ENCODE measurements at places on chromosomes 6 and 20.

- DNase-seq = no peak
Observed at GRCh38 chr20:61733891-61734732, 331.6 kb downstream of the TAF4 start.

GRCh38 chr6:73548458-73549446 lies 27.9 kb upstream of the EEF1A1 start:
- DNase-seq = no peak

GRCh38 chr6:17280552-17281090 lies 540 bp upstream of the RBM24 start:
- DNase-seq = no peak

- peak; percentile 18 for DNase-seq
Observed at GRCh38 chr6:40894962-40895799, 143.8 kb downstream of the UNC5CL start.

- no peak for DNase-seq
Observed at GRCh38 chr6:125078602-125079321, 74.8 kb upstream of the TPD52L1 start.

DNA sequence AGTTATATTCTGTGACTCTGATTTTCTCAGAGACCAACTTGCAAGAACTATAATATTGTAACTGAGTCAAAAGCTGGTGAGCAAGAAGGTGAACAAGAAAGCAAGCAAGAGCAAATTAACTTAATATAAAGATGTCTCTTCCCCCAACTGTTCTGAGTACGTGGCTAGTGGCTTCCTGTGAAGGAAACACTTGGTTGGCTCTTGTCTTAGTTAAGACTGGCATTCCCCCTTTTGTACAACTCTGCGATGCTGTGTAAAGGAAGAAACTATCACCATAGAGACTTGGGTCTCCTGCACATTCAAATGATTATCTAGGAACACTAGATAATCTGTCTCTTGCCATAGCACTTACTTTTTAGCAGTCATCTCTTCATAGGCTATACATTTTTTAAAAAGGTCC lies 47.3 kb upstream of the TNFAIP3 start:
- DNase-seq = no peak

GRCh38 chr6:165751486-165751885 lies 88.4 kb upstream of the PDE10A start:
- no peak for DNase-seq

GRCh38 chr6:106145741-106146227 lies 59.6 kb downstream of the PRDM1 start:
- DNase-seq = no peak

GRCh38 chr20:37406010-37406998 lies 60.4 kb downstream of the SRC start:
- DNase-seq = no peak

DNA sequence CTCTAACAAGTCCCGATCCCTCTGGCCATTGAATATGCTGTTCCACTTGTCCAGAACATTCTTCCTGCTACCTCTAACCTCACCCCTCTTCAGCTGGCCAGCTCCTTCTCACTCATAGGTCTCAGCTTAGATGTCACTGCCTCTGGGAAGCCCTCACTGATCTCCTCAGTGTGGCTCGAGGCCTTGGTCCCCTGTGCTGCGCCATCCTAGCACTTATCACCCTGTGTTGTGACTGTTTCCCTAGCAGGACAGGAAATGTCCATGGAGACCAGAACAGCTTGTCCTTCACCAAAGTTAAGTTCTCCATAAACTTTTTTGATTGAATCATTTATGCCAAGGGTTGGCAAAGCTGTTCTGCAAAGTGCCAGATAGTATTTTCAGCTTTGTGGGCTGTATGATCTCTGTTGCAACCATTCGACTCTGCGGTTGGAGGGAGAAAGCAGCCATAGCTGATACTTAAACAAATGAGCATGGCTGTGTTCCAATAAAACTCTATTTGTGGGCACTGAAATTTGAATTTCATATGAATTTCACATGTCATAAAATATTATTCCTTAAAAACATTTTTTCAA lies 6.5 kb upstream of the BNIP5 start:
- no peak for DNase-seq

DNA sequence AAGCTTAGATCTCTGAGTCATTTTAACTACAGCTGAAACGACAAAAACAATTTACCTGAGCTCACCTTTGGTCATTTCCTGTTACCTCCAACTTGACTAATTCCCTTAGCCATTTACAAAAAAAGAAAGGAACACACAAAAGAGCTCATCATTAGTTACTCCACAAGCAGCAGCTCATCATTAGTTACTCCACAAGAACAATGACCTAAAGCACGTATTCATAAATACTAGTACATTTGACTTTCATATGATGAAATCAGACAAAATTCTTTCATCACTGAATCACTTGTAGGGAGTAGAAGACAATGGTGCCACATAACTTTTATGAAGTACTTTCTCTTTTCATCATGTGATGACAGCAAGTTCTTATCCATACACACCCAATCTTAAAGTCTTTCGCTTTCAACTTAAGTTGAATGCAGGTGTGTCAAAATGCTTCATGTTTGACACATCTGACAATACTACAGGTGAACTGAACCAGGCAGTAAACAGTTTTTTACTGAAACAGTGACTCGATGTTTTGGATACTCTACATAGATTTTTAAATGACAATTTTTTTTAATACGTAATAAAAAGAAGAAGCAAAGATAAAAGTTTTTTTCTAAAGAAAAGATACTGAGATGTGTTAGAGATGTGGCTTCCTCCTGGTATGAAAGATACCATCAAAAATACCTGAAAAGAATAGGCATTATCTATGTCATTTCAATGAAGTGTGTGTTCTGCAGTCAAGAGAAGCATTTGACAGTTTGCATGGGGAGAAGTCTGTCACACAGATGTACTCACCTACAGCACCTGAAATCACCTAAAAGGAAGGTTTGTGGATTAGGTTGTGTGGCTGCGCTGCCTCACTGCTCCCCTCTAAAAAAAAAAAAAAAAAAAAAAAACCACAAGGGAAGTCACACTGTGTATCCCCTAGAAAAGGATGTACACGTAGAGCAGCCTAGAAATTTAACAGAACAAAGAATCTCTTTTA lies 109.1 kb downstream of the PRDM1 start:
- no peak for DNase-seq

- DNase-seq = no peak
Observed at GRCh38 chr6:137638926-137639706, 144.9 kb upstream of the OLIG3 start.

DNA sequence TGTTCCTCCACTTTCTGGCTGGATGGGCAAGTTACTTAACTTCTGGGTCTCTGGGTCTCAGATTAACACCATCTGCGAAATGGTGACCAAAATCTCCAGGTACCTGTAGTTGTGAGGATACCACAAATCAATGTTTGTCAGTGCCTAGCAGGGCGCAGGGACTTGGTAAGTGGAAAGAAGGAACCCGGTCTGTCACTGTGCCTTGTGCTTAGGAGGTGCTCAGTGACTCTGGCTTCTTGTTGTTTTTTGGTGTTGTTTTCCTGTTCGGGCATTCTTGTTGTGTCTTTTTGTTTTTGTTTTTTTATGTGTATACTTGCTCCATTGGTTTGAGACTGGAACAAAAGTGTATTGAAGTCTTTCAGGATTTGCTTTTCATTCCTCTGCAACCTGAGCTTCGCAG lies 17.8 kb downstream of the TM9SF4 start:
- DNase-seq = no peak

- no peak for DNase-seq
Observed at GRCh38 chr6:133441491-133441890, 200.3 kb downstream of the EYA4 start.

- DNase-seq = no peak
Observed at GRCh38 chr6:159931846-159932245, 37.0 kb upstream of the IGF2R start.

DNA sequence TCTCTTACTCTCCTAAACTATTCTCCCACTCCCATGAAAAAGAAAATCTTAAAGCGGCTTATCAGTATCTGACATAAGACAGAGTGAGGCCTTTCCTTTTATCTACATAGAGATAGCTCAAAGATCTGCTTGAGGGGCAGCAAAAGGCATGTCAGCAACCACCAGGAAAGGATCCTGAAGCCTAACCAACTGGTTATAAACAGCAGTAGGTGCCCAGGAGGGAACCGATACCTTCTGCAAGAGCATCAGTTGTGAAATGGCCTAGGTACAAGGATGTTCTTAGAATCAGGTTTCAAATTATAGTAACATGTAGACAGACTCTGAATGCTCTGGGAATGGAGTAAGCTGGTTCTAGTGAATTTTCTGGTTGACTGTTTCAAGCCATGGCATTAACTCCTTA lies 21.4 kb downstream of the JARID2 start:
- DNase-seq = no peak
